ENCODE measurements at places on chromosomes 7 and 10. TPM values are rescaled to one million over a fixed set of nuclear protein-coding genes. Genes with fewer than 3 reads are reported as not detected.

Gene RALA
- total RNA-seq = 20.4 TPM

Gene PHTF2
- 34.1 TPM for total RNA-seq

Gene MKI67
- total RNA-seq = 21.6 TPM

Gene ANKRD61
- not detected for total RNA-seq

GRCh38 chr10:103193107-103193819 is at the start of gene NT5C2:
Gene NT5C2, minus strand, starts transcription at chr10:103193272. Its CDS starts 18,314 bp downstream, at chr10:103174958.
- H3K36me3 ChIP-seq = peaks cover 1% of the 10 kb centered on the region
- peak; percentile 96 for DNase-seq
- H3K27me3 ChIP-seq = no peaks in the 10 kb centered on the region
- H3K4me1 ChIP-seq = peaks cover 91% of the 10 kb centered on the region
- peak within 1 kb of the TSS; percentile 91 for H3K4me3 ChIP-seq

- no peak overlapping the region for H3K27ac ChIP-seq
- no peak overlapping the region for H3K4me3 ChIP-seq
- H3K27me3 ChIP-seq = no peaks in the 10 kb centered on the region
- no peak for DNase-seq
- H3K4me1 ChIP-seq = no peaks in the 10 kb centered on the region
Measured at GRCh38 chr10:108566316-108567107, 1356.8 kb downstream of the XPNPEP1 start.

DNA sequence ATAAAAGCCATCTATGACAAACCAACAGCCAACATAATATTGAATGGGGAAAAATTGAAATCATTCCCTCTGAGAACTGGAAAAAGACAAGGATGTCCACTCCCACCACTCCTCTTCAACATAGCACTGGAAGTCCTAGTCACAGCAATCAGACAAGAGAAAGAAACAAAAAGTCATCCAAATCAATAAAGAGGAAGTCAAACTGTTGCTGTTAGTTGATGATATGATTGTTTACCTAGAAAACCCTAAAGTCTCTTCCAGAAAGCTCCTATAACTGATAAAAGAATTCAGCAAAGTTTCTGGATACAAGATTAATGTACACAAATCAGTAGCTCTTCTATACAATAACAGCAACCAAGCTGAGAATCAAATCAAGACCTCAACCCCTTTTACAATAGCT is 285.1 kb upstream of the PHF14 start:
- H3K27me3 ChIP-seq = no peaks in the 10 kb centered on the region
- no peaks in the 10 kb centered on the region for H3K36me3 ChIP-seq
- H3K27ac ChIP-seq = no peak overlapping the region
- no peak overlapping the region for H3K4me3 ChIP-seq

DNA sequence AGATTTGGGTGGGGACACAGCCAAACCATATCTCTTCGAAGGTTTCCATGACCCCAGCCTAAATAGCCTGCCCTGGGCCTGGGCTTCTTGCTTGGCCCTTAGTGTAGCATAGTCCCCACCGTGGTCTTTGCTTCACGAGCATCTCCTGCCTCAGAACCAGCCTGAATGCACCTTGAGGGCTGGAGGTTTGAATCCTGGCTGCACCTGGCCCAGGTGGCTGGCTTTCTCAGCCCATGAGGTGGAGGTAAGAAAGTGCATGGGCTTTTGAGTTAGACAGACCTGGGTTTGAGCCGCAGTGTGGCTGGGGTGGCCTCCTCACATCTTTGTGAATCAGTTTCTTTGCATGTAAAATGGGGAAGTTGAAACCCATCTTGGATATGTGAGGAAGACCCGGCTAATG is 24.2 kb upstream of the PCBD1 start:
- DNase-seq = peak; percentile 33
- H3K36me3 ChIP-seq = no peaks in the 10 kb centered on the region
- no peak overlapping the region for H3K27ac ChIP-seq
- H3K27me3 ChIP-seq = no peaks in the 10 kb centered on the region
- H3K4me1 ChIP-seq = no peaks in the 10 kb centered on the region
- H3K4me3 ChIP-seq = no peak overlapping the region

DNA sequence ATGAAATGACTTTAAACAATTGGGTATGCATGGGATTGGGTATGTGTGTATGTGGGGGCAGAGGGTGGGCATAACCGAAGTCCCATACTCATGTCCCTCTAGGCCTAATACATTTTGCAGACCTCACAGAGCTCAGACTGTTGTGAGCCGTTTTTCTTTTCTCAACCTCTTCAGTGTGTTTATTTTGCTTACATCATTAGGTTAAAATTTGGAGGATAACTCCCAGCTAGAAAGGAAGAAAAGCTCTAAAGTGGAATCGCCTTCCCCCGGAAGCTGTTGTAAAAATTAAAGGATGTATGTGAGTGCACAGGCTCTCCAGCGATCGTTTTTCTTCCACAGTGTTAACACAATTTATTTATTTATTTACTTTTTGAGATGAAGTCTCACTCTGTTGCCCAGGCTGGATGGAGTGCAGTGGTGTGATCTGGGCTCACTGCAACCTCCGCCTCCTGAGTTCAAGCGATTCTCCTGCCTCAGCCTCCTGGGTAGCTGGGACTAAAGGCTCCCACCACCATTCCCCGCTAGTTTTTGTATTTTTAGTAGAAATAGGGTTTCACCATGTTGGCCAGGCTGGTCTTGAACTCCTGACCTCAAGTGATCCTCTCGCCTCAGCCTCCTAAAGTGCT is 1.5 kb upstream of the H2AZ2 start:
- peaks cover 18% of the 10 kb centered on the region for H3K4me1 ChIP-seq
- peak overlapping the region; percentile 56 for H3K4me3 ChIP-seq
- DNase-seq = no peak
- no peak overlapping the region for H3K27ac ChIP-seq

GRCh38 chr7:128108641-128109423 is 77.6 kb upstream of the LRRC4 start:
- peaks cover 87% of the 10 kb centered on the region for H3K4me1 ChIP-seq
- H3K4me3 ChIP-seq = no peak overlapping the region
- peak; percentile 80 for DNase-seq
- H3K27ac ChIP-seq = peak overlapping the region; percentile 66
- H3K27me3 ChIP-seq = no peaks in the 10 kb centered on the region
- no peaks in the 10 kb centered on the region for H3K36me3 ChIP-seq
